Stomach (tissue), 19 donors: ENCODE measurements at places on chromosomes 5 and 9.

GRCh38 chr9:133261753-133262120 is 13.3 kb downstream of the ABO start:
- DNase-seq, result no peak

GRCh38 chr9:137679249-137679648 is 60.4 kb downstream of the EHMT1 start:
- DNase-seq, result no peak

- no peak for DNase-seq
These were observed 30.8 kb upstream of the ENHO start for GRCh38 chr9:34553511-34554021.

DNA sequence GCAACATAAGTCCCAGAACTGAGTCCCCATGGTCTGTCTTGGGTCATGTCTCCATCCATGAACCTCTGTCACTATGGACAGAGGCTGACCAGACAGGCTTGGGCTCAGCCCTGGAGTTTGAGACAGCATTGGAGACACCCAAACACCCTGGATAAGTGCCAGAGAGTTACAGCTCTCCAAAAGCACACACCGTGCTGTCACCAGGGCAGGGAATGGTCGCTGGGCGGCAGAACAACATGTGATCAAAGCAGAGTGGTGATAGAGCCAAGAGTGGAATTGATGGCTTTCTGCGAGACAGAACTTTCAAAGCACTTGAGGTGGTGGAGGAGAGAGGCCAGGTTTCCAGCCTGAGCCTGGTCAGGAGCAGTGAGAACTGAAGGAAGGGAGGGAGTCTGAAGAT is 50.1 kb downstream of the DRD1 start:
- no peak for DNase-seq

GRCh38 chr9:129836311-129837007 is 1.2 kb downstream of the USP20 start:
- peak; percentile 46 for DNase-seq

DNA sequence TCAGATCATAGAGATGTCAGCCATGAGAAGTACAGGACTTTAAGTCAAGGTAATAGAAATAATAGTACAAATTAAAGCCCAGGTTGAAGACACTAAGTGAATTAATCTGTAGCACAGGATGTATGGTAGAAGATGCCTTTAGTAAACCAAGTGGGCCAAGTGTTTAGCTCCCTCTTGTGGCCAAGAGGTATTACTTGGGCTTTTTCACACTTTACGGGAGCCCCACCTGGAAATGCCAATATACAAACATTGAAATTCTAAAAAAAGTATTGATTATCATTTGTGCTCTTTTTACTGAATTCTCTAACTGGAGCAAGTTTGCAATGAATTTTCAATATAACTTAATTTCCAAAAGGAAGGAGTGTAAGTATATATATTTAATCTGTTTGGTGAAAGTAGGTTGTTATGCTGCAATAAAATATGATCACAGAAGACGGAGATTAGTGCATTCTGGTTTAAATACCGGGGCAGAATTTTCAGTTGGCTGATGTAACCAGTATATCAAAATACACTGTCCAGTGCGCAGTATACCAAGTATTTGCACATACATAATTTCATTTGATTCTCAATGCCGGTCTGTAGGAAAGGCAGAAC is 84.7 kb downstream of the PARP8 start:
- peak; percentile 76 for DNase-seq

- no peak for DNase-seq
These were observed 44.1 kb upstream of the ITGA2 start for GRCh38 chr5:52945040-52945439.

DNA sequence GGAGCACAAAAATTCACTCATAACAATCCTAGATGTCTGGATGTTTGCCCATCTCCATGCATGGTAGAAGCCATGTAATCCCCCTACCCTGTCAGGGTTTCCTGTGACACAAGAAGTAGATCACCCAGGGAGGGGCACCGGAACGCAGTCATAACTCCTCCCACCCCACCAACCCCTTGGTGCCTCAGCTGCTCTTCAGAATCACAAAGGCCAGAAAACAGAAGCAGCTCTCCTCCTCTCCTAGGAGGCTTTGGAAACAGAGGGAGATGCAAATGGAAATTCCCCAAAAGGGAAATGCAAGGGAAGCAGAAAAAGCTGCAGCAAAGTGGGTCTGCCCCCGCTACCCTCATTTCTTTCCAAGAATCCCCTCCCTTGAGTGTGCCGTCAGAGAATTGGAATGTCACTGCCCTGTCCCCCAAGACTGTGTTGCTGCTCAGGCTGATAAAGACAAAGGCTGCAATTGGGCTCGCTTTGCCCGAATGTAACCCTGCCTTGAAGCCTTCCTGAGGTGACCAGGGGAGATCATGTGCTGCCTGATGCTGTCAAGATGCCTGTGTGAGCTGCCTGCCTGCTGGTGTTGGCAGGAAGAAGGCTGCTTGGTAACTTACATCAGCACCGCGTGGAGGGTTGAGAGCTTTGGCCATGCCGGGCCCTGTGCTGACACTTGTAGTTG is 65.5 kb upstream of the ABCA1 start:
- peak; percentile 52 for DNase-seq

GRCh38 chr5:113205807-113206206 is 229.0 kb downstream of the TSSK1B start:
- no peak for DNase-seq

- DNase-seq, result no peak
These were observed 126.2 kb upstream of the DMRT1 start for GRCh38 chr9:715300-715699.

- no peak for DNase-seq
These were observed 21.8 kb downstream of the CDKN2A start for GRCh38 chr9:21972361-21972760.

GRCh38 chr5:2517451-2517850 is 234.0 kb downstream of the IRX2 start:
- DNase-seq, result no peak

DNA sequence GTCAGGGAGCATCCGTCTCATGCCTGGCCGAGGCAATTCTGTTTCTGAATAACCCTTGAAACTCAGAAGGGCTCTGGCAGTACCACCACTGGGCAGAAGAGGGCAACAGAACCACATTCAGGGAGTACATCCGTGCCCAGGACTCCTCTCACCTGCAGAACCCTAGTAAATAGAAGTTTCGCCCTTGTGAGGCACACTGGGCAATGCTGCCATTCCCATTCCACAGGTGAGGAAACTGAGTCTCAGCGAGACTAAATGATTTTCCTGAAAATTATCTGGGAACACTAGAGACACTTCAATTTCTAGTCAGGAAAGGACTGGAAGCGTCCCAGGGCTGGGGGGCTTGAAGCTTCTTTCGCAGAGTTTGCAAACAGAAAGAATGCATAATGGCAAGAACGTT is 74.7 kb downstream of the FGF1 start:
- peak; percentile 75 for DNase-seq

DNA sequence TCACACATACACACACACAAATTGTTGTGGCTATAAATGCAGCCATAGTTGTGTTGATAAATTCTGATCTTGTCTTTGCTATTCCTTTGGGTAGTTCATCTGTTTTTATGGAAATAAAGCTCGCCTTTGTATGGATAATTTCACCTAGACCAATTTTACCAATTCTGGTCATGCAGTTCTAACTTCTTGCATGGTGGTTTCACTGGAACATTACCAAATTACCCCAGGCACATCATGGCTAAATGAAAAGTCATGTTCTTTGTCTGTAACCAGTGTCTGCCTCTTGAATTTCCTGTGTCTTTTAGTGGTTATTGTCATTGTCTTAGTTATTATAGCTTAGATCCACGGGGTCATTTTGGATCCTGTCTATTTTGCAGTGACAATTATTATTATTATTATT is 50.3 kb upstream of the TMC1 start:
- no peak for DNase-seq

GRCh38 chr9:8486095-8486494 is 686.5 kb upstream of the DMAC1 start:
- peak; percentile 28 for DNase-seq

DNA sequence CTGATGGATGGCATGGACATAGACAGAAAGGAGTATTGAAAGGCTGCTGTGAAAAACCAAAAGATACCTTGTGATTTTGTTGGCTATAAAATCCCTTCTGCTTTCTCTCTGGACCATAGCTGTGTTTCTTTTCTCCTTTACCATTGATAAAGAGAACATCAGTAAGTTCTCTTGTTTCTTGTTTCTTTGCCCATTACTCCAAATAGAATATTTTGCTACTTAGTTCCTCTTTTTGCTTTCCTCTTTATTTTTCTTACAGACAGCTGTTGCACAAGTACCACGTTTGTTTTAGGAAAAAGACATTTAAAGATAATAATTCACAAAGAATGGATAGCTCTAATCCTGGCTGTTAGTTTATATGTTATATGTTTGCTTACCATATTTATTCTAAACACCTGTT is 1129.2 kb downstream of the DTWD2 start:
- DNase-seq, result no peak

GRCh38 chr5:61702784-61703183 is 370.7 kb downstream of the ZSWIM6 start:
- DNase-seq, result no peak

DNA sequence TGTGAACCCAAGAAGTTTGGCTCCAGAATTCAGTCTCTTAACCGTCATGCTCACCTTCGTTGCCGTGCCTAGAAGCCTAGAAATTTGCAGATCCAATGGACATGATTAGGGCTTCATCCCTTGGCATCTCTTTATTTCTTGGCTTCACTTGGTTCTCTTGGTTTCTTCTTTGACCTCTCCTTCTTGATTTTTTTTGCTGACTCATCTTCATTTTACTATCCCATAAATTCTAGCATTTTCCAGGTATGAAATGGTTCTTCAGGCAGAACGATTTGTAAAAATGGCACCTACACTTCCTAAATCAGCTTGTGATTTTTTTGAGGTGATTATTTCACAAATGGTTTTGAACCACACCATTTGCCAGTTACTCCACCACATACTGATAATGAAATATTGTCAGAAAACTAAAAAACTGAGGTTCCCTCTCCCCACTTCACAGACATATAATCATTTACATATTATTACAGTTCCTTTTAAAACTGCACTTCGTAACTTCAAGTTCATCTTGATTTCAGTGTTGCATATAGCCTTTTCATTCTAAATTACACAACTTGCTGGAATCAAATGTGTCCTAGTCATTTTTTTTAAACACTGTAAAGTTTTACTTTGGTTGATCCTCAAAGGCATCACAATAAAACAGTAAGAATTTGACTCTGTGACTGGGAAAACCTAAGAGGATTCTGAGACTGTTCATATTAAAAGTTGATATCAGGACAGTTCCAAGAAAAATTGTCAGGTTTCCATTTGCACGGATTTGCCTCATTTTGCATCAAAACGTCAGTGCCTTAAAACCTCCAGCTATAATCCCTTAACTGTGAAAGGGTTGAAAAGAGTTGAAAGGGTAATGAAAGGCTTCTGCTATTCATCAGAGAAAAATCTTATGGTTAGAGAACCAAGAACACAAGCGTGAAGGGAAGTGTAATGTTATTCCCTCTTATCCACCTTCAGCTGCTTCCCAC is 8.9 kb upstream of the NREP start:
- DNase-seq, result no peak

GRCh38 chr9:114034196-114034595 is 43.9 kb downstream of the AMBP start:
- no peak for DNase-seq

DNA sequence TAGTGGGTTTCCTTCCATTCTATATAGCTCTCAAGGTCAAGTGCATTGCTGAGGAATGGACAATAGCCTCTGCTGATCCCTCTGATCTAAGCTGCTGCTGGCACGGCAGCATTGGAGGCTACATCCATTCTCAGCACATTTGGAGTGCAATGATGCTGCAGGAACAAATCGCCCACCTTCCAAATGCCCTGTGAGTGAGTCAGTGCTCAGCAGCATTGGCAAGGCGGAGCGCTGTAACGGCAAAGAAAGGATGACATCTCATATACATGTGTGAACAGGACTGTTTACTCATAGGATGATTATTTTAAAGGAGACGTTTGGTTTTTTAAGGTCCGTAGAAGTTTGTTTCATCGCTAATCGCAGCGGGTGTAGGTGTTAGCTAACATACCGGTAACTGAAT is 408.7 kb downstream of the ARHGEF28 start:
- peak; percentile 32 for DNase-seq

GRCh38 chr5:102627315-102627714 is 127.8 kb upstream of the PAM start:
- no peak for DNase-seq

DNA sequence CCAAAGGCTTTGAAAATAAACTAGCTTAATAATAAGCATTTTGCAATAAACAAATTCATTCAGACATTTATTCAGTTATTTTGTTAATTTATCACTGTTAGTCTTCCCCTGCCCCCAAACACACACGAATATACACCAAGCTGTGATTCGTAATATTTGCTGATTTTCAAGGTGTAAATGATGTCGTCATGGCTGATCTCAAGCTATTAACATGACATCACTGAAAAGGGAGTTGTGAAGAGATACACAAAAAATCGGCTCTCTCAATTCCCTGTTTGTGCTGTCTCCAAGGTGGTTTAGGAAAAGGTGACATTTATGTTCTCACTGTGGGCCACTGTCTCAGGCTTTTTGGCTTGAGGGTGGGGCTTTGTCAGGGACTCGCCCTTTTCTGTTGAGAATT is 413.3 kb downstream of the CDH9 start:
- DNase-seq, result no peak

GRCh38 chr5:163489745-163490075 is 15.7 kb upstream of the MAT2B start:
- DNase-seq, result no peak

DNA sequence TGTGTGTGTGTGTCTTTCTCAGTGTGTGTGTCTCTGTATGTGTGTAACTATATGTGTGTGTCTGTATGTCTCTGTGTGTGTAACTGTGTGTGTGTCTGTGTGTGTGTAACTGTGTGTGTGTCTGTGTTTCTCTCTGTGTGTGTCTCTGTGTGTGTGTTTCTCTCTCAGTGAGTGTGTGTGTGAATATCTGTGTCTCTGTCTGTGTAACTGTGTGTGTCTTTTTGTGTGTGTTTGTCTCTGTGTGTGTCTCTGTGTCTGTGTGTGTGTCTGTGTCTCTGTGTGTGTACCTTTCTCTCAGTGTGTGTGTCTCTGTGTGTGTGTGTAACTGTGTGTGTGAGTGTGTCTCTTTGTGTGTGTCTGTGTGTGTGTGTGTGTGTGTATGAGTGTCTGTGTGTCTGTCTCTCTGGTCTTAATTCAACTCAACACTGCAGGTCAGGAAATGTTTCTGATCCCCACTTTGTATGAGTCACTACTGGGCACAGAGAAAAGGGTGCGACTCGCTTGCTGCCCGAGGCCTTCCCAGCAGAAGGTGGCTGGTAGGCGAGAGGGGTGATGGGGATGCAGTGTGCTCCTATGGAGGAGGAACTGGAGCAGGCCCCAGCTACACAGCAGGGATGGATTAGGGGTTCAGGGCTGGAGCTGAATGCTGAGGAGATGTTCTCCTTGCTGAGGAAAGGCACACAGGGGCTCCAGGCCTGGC is 52.1 kb downstream of the NSG2 start:
- DNase-seq, result no peak
